ENCODE measurements at places on chromosomes 5 and 9. TPM values are rescaled to one million over a fixed set of nuclear protein-coding genes. Genes with fewer than 3 reads are reported as not detected.
A peak's percentile ranks its signal among the peaks of the same experiment; 100 is the strongest.

MYMK gene
- not detected for total RNA-seq

AK8 gene
- not detected for total RNA-seq

GRCh38 chr5:34022121-34022705 is 14.4 kb upstream of the AMACR start:
- no peak for DNase-seq

DNA sequence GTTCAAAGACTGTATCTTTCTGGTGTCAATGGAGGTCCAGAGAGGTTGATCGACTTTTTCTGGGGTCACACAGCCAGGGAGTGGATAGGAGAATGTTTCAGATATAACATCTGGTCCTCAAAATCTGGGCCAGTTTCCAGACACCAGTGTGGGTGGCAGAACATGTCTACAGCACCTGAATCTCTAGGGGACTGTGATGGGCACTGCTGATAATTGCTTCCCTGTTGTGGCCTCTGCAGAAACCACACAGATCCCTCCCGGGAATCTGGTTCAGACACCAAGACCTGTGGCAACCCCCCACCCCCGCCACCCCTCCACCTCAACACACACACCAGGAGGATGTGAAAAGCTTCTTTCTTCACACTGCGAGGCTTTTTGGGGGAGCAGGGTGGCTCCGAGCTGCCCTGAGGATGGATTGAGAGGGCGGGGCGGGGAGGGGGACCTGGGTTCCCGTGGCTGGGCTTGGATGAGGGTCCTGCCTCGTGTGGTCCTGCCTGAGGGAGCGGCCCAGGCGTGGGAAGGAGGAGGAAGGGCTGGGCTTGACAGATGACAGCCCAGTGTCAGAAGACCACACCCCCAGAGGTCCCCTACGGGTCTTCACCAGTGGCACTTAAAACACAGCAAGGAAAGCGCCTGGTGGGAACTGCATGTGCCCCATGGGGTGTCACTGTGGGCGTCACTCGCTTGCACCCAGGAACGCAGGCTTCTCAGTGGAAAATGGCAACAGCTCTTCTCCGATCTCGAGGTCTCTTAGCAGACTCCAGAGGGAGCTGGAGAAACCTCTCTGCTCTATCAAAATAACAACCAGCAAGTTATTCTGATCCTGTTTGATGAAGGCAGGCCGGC is 55.2 kb downstream of the TRIP13 start:
- peak; percentile 35 for DNase-seq

DNA sequence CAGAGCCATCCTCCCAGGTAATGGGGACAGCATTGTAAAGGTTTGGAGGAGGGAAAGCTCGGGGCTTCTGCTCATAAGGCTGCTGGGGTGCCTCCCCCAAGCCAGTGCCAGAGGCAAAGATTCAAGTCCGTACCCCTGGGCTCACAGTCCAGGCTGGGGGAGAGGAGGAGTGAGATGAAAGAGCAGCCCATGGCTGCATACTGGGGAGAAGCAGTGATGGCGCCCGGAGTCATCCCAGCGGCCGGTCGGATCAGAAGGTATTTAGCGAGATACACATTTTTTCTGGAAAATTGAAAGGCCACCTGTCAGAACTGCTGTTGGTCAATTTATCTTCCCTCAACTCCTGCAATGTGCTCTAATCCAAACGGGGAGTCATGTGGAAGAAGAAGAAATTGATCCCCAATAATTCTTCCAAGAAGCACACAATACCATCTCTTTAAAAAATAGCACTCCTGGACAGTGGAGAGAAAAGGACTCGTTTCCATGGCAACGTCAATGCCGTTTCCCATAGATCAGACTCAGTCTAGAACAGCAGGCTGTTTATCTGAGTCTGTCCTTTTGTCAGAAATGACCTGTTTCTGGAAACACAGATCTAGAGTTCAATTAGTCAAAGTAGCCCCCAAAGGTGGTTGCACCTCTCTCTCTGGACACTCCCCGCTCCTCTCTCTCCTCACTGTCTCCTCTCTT is 65.9 kb downstream of the NSG2 start:
- DNase-seq: no peak

- no peak for DNase-seq
Measured at GRCh38 chr5:35939639-35940038, 1.2 kb upstream of the CAPSL start.

- DNase-seq: no peak
Measured at GRCh38 chr5:134070725-134071613, 43.5 kb upstream of the TCF7 start.

Data from left lobe of liver (tissue), 2 donors.